NCI-H2171 (cell line): ENCODE measurements at places on chromosomes 4 and X.

DNA sequence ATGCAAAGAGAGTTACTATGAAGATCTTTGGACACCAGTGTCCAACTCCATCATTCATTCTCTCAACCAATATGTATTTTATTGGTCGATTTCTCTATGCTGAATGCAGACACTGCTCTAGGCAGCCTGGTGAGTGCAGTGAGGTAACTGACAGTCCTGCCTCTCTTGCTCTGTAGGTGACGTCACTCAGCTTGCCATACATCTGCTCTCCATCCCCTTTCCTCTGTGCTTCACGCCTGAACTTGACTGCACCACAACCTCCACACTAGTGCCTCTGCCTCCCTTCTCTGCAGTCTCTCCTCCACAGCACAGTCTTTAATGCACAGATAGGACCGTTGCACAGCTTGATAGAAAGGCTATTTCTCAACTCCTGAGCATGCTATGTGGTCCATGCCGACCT, 344.9 kb upstream of the NOCT start:
- DNase-seq, result no peak

DNA sequence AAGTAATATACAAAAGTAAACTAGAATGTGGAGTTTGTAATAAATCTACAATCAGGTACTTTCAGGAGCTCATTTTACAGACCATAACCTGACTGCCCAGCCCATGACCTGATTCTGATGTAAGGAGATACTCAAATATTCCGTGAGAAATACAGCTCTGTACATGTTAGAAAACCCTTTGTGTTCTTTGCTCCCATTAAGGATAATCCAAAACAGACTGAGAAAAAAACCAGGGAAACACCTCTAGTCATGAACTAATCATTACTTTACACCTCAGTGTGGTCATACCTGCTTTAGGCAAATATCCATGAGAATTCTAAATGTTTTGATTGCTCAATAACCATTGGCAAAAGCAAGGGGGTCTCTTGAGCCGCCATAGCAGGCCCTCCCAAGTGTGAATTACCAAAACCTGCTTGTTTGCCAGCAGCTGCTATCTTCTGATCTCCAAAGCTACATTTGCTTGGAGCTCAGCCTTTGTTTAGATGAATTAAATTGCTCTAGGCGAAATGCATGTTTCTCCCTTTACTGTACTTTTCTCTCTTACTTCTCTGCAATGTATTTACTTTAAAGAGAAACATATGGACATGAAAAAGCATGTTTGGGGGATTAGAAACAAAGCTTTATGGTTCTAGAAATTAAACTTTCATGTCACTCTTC, 79.1 kb downstream of the ANKRD50 start:
- no peak for DNase-seq

- peak; percentile 10 for DNase-seq
Observed at GRCh38 chr4:76948443-76949275, 893 bp upstream of the SEPTIN11 start.

- no peak for DNase-seq
Observed at GRCh38 chrX:83469551-83469950, 38.5 kb upstream of the POU3F4 start.

DNA sequence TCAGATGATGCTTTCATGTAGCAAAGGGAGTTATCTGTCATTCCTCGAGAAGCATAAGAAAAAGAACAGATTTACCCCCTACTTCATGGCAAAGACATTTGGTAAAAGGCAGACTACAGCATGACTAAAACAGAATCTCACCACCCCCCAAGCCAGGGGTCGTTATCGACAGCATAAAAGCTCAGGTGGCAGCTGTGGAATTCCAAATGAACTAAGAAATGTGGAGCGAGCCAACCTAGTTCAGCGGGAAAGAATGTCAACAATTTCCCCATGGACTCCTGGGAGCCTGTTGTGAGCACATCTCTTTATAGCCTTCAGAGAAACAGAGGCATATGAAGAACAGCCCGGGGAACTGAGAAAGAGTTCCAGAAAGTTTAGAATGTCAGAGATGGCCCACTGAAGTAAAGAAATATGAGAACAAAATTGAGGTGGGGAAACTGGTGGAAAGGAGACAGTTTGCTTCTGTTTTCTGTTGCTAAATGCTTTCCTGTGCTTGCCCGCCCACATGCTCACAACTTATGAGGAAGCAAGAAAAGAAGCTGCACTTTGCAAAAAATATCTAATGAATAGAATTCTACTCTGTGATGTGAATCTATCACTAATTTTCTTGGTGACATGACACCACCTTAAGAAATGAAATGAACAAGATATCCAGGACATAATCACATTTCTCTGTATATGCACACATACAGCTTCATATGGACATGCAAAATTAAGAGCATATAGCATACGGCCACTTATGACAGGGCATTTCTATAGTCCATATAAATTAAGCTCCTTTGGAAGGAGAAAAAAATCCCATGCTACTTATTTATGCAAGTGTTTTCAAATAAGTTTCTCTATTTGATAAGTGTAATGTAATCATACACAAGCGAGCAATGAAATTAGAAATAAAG, 135.3 kb upstream of the MID1 start:
- DNase-seq, result no peak

DNA sequence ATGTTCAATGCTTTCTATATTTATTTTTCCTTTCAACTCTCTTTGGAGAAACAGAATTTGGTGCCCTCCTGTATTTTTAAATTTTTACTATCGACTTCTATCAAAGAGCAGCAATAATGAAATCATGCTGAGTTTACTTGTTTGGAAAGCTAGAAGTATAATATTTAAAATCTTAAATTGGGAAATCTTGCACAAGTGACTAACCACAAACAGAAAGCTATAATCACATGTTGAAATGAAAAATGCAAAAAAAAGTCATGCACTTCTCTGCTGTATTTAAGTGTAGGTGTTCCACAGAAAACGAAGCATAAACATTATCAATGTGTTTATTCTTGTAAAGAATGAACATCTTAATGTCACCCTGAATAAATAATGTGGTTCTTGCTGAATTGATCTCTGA, 306.1 kb downstream of the PCDH18 start:
- DNase-seq, result no peak

GRCh38 chrX:38811515-38812243, 10.4 kb downstream of the MID1IP1 start:
- DNase-seq, result no peak

DNA sequence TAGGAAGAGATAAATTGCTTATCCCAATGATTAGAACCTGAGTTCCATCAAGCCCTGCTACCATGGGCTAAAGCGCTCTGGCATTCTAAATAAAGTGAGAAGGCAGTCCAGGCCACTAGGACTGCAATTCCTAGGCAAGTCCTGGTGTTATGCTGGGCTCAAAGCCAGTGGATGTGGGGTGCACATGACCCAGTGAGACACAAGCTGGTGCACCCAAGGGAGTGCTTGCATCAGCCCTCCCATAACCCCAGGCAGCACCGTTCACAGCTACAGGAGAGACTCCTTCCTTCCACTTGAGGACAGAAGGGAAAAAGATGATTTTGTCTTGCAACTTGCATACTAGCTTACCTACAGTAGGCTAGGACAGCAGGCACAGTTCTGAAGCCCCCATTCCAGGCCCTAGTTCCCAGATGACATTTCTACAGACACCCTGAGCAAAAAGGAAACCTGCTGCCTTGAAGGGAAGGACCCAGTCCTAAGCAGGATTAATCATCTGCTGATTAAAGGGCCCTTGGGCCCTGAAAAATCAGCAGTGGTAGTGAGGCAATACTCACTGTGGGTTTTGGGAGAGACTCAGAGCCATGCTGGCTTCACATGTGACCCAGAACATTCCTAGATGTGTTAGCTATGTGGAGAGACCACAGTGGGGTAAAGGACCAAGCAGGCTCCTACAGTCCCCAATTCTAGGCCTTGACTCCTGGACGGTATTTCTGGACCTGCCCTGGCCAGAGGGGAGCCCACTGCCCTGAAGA, 77.8 kb downstream of the KLHL13 start:
- DNase-seq, result no peak

- no peak for DNase-seq
Observed at GRCh38 chrX:39439906-39440798, 638.9 kb downstream of the MID1IP1 start.

- DNase-seq, result no peak
Observed at GRCh38 chrX:119999087-119999634, 55.6 kb upstream of the NKAP start.

GRCh38 chr4:88101165-88101564, 57.3 kb downstream of the ABCG2 start:
- no peak for DNase-seq

GRCh38 chrX:153482376-153483015, 12.1 kb upstream of the HAUS7 start:
- no peak for DNase-seq

DNA sequence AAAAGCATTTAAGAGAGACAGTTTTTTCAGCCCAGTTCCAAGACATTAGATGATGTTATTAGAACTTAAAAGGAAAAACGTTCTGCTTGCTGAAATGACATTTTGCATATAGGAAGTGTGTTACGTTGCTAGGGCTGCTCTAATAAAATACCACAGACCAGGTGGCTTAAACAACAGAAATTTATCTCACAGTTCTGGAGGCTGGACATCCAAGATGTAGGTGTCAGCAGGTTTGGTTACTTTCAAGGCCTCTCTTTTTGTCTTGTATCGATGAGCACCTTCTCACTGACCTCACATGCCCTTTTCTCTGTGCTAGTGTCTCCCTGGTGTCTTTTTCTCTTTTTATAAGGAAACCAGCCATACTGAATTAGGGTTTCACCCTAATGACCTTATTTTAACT, 204.7 kb downstream of the PACRGL start:
- no peak for DNase-seq

- DNase-seq, result no peak
Observed at GRCh38 chr4:107658400-107659336, 61.4 kb downstream of the PAPSS1 start.

DNA sequence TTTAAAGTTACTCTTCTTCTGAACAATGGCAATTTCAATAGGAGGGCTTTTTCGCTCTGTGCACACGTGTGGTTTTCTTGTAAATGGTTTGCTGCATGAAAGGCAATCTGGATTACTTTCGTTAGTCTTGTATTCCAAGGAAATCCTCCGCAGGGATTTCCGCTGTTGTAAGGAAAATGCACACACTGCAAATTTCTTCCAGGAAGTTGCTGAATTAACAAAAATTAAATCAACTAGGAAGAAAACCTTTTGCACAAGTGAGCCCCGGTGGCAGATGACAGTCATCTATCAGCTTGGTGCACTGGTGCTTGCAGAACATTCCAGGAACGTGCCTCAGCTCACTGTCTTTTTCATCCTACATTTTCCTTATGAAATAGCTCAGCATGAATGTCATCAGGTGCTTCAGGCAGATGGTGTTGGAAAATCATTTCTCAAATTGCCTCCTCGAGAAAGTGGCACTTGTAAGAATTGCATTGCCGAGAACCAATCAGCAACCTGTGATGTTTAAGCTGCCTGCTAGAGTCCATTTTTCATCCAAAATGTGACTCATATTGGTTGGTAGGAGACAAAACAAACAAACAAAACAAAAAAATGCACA, 272.4 kb upstream of the VCX start:
- no peak for DNase-seq

DNA sequence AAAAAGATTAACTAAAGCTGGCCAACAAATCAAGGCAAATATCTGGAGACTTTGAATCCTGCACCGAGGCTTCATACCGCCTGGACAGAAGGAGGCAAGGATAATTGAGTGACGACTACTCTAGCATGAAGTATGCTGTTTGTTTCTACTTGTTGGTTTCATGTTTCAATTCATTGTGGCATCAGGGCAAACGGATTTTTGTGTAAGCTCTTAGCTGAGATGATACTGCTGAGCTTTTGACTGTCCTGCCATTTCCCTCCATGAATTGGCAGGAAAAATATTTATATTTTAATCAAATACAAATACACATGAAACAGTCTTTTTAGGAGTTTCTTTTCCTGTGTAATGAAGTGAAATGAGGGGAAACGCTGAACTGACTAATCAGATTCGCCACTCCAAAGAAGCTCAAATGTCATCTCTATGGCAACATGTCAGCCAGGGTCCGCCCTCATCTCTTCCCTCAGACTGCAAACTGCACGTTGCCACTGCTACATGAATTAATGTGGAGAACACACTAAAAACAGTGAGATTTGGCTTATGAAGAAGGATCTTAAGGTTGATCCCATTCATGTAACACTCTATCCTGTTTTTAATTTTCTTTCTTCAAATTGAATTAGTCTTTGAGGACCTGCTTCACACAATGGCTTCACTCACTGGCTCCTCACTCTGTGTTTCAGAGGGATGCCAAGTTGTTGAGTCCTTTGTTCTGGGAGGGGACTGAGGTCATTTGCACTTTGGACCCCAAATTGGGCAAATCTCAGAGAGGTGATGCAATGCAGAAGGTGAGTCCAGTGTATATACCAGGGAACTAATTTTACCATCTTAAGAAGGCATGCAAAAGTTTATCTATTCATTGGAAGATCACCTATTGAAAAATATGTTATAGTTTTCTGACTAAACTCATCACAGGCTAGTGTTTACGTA, 149.6 kb upstream of the MID1 start:
- peak; percentile 65 for DNase-seq

GRCh38 chr4:157912212-157912611, 260.6 kb downstream of the GASK1B start:
- DNase-seq, result no peak

DNA sequence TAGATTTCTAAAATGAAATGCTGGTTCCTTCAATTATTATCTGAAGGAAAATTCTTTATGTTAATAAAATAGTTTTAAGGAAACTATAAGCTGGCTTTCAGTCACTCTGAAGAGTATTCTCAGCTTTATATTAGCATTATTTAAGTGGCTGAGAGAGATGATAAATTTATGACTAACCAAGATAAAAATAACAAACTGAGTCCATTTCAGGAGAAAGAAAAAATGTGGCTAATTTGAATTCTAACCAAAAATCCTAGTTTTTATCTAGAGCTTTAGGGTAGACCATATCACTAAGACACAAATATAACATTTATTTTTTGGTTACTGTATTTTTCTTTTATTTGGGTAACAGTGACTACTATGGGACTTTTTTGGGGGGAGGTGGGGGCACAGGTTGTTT, 59.4 kb upstream of the NAP1L5 start:
- DNase-seq, result no peak

DNA sequence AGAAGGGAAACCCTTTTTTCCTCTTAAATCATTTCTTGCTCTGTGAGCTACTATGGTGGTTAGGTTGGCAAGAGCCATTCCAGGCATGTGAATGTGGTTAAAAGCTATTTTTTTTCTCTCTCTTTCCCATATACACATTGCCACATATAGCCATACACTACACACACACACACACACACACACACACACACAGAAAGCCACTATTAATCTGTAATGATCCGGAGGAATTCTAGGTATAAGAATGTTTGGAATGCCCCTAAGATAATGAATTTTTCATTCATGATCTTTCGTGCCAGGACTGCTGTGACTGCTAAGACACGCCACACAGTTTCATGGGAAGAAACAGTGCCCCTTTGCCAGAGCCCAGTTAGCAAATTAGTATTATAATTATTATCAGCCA, 21.8 kb upstream of the TLL1 start:
- DNase-seq, result no peak

DNA sequence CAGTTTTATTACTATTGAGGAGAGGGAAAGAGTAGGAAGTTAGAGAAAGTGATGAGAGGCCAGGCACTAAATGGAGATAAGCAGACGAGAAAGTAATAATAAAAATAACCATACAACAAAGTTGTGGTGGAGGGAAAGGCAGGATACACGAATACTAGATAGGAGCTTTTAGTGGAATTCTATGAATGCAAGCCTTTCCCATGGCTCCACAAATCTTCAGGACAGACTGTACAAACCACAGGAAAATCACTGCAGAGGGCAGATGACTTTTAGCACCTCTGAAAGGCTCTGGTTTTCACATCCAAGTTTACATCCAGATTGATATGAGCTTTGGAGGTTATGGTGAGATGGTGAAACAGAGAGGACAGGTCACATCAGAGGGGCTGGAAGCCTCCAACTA, 41.5 kb downstream of the TNIP3 start:
- no peak for DNase-seq
